ENCODE measurements at places on chromosomes 7 and 10.

GRCh38 chr7:33666531-33666930, 238.8 kb upstream of the BMPER start:
- DNase-seq: no peak

- DNase-seq: no peak
These were observed 524.4 kb downstream of the SUGCT start for GRCh38 chr7:40659231-40659630.

GRCh38 chr7:108291152-108291508, 161.0 kb upstream of the LAMB4 start:
- no peak for DNase-seq

- DNase-seq: no peak
These were observed 31.8 kb upstream of the CARD11 start for GRCh38 chr7:3075441-3075840.

GRCh38 chr10:48958598-48959190, 19.1 kb upstream of the LRRC18 start:
- no peak for DNase-seq

DNA sequence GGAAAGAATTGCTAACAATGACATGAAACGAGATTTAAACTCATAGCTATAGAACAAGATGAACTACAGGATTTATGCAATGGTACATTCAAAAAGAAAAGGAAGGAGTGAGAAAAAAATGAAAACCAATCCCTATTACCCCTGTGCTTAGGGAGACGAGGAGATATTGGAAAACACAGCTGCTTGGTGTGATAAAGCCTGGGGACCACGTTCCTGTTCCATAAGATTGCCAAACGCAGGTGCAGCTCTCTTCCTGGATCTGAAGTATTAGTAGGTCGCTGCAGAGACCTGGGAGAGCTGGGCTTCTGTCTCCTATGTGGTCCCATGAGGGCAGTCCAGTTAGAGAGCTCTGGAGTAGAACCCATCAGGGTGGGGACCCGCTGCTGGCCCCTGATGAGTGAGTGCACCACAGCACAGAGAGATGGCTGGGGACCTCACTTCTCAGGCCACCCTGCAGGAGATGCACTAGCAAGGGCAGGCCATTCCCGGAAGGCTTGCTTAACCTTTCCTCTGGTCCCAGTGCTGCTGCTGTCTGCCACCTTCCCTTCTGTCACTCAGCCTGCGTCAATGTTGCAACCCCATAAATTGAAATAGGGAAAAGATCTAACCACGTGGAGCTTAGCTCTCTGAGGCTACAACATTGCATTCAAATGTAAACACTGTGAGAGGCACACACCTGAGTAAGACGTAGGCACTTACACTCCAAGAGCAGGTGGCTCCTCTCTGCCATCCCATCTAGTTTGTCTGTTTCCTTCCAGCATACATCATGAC, 57.9 kb downstream of the MTPN start:
- DNase-seq: peak; percentile 16

- DNase-seq: no peak
These were observed 194.5 kb upstream of the GALNT17 start for GRCh38 chr7:70937424-70937823.

GRCh38 chr10:27745732-27746396, at the start of gene MKX:
Gene MKX (minus strand): TSS chr10:27745819. CDS start chr10:27743415, 2,404 bp downstream.
- DNase-seq: no peak

GRCh38 chr7:74625446-74625845, 32.1 kb upstream of the GTF2I start:
- DNase-seq: no peak

- no peak for DNase-seq
These were observed 169.3 kb upstream of the BET1 start for GRCh38 chr7:94173436-94173835.

- no peak for DNase-seq
These were observed 36.9 kb upstream of the ZNF518A start for GRCh38 chr10:96092999-96093767.

DNA sequence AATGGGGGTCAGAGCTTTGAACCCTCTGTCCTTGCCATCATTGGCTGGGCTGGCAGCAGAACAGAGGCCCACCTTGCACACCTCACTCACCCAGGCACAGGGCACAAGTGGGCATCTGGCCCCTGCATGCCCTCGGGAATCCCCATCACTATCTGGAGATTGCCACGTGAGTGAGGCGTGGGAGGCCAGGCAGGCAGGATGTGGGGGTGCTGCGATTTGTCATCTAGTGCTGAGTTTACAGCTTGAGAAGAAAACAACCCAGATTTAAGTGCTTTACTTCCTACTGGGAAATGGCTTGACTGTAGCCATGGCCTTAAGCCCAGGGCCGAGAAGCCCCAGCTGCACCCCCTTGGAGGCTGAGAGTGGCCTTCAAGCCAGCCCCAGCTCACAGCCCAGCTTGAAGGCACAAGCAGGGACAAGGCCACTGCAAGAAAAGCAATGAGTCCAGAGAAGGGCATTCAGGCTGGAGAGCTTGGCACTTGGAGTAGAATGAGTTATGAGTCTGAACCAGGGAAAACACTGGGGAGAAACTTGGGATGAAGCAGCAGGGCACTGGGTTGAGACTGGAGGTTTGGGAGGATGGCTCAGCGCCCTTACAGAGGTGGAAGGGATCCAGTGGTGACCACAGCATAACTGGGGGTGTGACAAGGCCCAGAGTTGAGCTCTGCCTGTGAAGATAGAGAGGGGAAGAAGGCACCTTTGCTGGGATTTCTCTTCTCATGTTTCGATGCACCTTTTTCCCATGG, 123.0 kb downstream of the CXCL12 start:
- no peak for DNase-seq

DNA sequence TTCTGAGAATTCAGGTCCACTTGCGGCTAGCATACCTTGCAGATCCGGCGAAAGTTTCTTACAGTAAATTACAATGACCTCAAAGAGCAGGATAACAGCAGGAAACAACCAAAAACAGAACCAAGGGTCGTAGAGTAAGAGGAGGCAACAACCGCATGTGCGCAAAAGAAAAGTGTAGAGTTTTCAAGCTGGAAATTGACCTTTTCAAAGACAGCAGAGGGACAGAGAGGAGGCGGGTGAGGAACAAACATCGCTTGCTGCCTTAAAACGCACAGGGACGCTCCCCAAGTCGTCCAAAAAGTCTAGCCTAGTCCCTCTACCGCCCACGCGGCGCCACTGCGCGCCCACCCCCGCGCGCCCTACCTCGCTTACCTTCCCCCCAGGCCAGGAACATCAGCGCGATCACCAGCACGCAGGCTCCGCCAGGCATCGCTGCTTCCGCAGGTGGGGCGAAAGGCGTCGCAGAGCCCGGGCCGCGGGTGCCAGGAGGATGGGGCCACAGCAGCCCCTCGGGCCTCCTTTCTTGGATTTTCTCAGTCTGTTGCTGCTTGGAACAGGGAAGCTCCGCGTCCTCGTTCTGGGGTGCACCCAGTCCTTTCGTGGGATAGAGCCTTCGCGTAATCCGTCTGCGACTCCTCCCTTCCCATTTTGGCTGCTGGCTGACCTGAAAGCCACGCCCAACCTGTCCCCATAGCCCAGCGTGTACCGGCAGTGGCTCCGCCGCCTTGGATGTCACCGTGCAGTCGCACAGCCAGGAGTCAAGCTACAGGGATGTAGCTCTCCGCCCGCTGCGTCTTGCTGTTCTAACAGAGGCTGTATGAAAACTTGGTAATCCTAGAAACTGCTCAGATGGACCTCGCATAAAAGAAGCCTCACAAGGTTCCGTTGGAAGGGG, at the start of gene VWDE:
Gene VWDE (minus strand): TSS at position 579 of the 895 bp plus-strand sequence. CDS start 149 bp downstream, at position 430.
- DNase-seq: peak; percentile 97

DNA sequence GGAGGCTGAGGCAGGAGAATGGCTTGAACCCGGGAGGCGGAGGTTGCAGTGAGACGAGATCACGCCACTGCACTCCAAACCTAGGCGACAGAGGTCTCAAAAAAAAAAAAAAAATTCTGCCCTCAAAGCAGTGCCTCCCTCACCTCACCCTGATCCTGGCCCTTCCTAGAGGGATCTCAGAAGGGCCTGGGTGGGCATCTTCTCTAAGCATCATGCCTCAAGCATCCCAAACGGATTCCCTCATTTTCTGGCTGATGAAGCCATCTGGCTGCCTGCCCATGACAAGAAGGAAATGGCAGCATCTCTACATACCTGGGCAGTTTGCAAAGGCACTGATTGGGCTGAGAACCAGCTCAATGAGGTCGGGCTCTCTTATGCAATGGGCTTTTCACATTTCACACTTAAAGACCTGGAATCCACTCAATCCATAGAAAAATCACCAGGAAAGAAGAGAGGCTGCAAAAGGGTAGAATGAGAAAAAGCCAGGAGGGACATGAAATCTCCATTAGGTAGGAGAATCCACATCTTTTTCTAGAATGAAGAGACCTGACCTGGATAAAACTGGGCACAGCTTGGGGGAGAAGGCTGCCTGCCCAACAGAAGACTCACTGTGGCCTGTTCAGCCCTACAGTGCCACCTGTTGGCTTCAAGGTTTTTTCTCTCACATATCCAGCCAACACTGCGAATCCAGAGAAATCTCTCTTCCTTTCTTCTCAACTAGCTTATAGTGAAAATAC, 48.1 kb downstream of the PDLIM1 start:
- DNase-seq: peak; percentile 44

- DNase-seq: no peak
These were observed 145.2 kb downstream of the FRMD4A start for GRCh38 chr10:14185316-14186045.

DNA sequence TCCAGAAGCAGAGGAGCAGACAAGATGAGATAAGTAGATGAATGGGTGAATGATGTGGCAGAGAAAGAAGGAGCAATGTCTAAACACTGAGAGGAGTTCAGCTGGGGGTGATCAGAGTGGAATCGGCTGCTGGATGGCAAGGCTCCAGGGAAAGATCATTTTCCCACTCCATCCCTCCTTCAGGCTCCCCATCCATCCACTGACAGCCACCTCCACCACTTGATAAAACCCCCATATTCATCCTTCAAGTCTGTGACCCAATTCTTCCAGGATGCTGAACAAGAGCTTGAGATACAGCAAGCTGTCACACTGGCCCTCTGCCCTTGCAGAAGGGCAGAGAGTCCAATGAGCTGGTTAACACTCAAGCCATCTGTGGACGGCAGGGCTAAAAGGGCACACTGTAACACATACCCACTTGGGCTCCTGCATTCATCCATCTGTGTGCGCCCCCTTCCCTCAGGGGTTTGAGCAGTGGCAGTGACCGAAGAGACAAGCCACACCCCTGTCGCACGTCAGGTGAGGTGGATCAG, 30.8 kb upstream of the CACNB2 start:
- no peak for DNase-seq

- DNase-seq: no peak
These were observed 140.2 kb downstream of the FANK1 start for GRCh38 chr10:126036515-126036914.

GRCh38 chr10:17041626-17042520, 87.7 kb downstream of the CUBN start:
- no peak for DNase-seq

DNA sequence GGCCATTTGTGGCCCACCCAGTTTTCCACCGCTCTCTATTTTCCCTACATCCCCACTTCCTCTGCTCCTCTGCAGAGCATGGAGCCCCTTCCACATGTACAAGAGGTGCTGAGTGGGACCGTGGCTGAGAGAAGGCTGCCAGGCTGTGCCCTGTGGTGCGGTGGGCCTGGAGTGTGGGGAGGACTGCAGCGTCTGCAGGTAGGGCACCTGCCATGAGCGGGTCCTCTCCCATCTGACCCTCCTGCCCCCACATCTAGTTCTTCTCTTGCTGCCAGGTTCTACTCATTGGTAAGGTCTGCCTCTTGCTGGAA, 145.6 kb upstream of the FAM20C start:
- no peak for DNase-seq

DNA sequence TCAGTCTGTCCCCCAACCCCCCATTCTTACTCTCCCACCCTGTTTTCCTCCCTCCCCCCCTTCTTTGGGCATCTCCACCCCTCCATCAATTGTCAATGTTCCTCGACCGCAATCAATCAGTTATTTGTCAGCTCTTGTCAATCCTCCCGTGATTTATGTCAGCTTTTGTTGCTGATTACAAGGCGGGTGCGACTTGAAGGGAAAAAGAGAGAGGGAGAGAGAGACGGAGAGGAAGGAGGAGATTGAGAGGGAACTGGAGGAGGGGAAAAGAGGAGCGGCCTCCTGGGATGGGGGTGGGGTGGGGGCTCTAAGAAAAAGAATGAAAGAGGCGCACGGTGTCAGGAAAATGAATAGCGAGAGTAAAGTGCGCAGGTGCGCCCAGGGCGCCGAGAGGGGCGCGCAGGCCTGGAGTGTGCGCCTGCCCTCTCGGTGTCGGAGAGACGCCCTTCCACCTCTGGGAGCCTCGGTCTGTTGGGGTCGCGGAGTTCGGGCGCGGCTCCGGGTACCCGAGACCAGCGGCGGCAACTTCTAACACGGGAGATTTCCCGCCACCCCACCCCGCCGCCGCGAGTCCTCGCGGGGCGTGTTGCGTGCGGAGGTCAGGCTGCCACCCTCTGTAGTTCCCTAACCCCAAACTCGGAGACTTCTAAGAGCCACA, 1.1 kb upstream of the ZNF503 start:
- DNase-seq: peak; percentile 89

- DNase-seq: no peak
These were observed 18.4 kb downstream of the MTPAP start for GRCh38 chr10:30330497-30331168.

DNA sequence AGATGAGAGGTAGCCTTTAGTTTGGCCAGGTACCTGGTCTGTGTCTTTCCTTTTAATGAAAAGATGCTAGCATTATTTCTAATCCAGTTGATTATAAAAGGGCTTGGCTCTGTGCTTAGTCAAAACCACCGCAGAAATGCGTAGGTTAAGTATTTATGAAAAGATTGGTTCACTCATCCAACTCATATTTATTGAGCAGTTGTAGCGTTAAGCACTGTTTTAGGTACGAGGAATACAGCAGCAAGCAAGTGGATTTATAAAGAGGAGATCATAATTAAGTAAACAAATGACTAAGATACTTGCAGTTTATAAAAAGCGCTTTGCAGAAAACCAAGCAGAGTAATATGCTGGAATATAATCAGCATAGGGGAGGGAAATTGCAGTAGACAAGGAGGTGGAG, 129.8 kb downstream of the PPP1R17 start:
- no peak for DNase-seq

- no peak for DNase-seq
These were observed 441.4 kb upstream of the COBL start for GRCh38 chr7:51757960-51758359.

DNA sequence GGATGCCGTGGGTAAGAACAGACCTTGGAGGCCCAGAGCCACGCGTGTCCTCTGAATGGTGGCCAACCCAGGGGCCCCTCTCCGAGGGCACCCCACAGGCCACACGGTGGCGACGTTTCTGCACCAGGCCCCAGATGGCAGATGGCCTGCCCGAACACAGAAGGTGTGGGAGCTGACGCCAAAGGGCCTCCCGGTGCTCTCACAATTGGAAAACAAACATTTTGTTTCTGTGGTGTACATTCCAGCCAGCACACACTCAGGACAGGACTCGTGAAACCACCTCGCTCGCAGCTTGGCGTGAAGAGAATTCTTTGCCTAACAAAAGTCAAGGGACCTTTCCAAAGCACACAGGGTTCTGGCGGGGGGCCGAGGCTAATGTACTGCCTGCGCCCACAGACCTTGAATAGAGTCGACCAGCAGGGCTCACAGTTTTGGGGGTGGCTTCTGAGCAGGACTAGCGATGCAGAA, 112.1 kb downstream of the FAM53B start:
- peak; percentile 66 for DNase-seq
